Foreskin keratinocyte (primary cell): ENCODE measurements at places on chromosomes 4 and X. TPM values are rescaled to one million over a fixed set of nuclear protein-coding genes. Genes with fewer than 3 reads are reported as not detected.

The ATP8A1 gene
- 0.14 and 0.20 TPM in 2 replicates for total RNA-seq

The FHIP1A gene
- total RNA-seq = 17.0 and 19.1 TPM in 2 replicates

The XAGE1A gene
- total RNA-seq = not detected in 2 replicates

The KIT gene
- total RNA-seq = not detected in 2 replicates

The PDZD4 gene
- total RNA-seq = 0.04 and 0.07 TPM in 2 replicates

The CYLC1 gene
- total RNA-seq = not detected in 2 replicates

The SLC25A5 gene
- total RNA-seq = 351 and 441 TPM in 2 replicates

The NXF2B gene
- total RNA-seq = not detected in 2 replicates
